ENCODE measurements at places on chromosomes 7 and 10.

GRCh38 chr10:100866575-100867098 lies 46.1 kb upstream of the SLF2 start:
- DNase-seq: no peak

GRCh38 chr7:122010116-122010515 lies 133.9 kb downstream of the AASS start:
- DNase-seq: no peak

GRCh38 chr10:116201011-116201410 lies 72.0 kb downstream of the GFRA1 start:
- DNase-seq: no peak

- DNase-seq: no peak
Measured at GRCh38 chr10:121414366-121415062, 183.7 kb downstream of the FGFR2 start.

- no peak for DNase-seq
Measured at GRCh38 chr7:148253629-148254028, 336.9 kb upstream of the C7orf33 start.

All from activated T-helper 1 cell treated with anti-CD3 and anti-CD28 coated beads, Interleukin-12 subunit alpha, Interleukin-12 subunit beta, Interleukin-2, Interleukin-4 antibody, amounts not matched to agents 30 ng/mL and 10 ng/mL and 1 ng/mL, durations not matched to agents 14 hours and 24 hours and 36 hours (primary cell).